Hematopoietic multipotent progenitor cell treated with erythropoietin and hydrocortisone succinate and interleukin-3 and kit ligand, for 17 days (in vitro differentiated cells): ENCODE measurements at places on chromosomes 5 and 9.

GRCh38 chr5:131947445-131947844 lies 2.0 kb upstream of the MEIKIN start:
- no peak for DNase-seq

DNA sequence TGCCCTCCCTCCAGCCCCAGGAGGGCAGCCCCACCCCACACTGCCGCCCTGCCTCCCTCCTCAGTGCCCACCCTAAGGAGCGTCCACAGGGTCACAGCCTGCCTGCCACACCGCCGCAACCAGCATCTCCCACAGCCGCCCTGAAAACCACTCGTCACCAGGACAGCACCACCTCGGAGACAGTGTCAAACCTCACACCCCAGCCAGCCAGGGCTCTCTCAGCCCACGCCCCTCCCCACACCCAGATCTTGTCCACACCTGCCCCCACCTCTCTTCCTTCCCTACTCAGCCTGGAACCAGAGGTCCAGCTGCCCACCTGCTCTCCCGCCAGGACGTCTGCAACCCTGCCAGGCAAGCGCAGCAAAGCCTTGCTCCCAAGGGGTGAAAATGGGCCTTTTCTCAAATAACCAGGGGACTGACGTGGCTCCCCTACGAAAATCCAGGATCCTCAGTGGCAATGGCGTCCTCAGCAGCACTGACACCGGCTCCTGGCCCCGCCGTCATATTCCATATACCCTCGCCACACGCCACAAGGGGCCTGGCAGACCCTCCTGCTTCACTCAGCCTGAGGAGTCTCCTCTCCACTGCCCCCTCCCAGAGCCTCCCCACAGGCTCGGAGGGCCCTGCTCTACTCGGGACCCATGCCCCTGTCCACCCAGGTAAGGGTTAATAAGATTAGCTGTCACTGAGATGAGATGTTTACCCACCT lies 71.0 kb upstream of the ADAMTS2 start:
- DNase-seq = no peak

GRCh38 chr5:95919658-95920057 lies 42.0 kb downstream of the ELL2 start:
- no peak for DNase-seq

DNA sequence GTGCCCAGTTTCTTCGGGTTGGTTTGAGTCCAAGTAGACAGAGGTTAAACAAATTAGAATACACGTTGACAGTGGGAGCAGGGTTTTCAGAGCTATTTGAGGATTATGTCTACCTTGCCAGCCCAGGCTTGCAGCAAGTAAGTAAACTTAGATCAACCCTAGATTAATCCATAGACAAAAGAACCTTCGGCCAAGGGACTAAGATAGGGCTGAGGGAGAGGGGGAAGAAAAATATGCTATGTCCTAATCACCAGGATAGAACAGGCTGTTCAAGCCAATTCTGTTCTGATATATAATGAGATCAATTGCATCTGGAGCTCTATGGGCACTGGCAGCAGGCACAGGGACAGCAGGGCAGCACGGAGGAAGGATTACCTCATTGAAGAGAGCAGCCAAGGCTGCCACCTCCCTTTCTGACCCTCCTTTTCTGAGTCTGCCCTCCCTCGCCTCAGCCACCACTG lies 377.7 kb downstream of the PIK3R1 start:
- DNase-seq = no peak

DNA sequence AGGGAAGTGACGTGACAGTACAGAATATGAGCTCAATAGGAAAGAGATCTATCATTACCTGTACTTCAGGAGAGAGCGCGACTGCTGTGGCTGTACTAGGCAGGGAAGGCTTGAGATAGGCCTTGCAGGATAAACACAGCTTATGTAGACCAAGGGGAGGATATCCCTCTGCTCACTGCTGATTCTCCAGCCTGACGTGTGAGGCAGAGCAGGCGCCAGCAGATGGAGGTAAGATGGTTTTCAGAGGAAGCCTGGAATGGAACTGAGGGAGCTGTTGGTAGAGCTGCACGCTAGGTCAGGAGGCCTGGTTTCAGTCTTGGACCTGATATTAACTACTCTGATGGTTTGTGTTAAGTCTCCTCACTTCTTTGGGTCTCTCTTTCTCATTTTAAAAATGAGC lies 291.4 kb downstream of the YTHDC2 start:
- no peak for DNase-seq

DNA sequence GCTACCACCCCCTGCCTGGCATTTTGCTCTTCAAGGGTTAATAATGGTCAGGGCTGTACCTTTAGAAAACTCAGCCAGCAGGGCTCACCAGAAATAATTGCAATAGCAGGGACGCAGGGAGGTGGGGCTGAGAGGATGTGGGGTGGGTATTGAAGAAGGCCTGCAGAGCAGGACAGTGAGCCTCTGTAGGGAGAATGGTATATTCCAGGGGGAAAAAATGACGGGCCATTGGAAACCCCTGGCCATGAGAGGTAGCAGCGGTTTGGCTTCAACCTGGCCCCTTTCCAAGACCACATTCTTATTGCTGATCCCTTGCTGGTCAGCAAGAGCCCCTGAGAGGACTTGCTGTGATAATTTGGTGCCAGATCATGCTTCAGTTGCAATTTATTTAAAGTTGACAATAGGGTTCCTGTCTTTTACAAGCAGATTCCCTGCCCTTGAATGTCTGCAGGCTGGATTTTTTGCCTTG lies 36.7 kb upstream of the CTNNA1 start:
- no peak for DNase-seq

DNA sequence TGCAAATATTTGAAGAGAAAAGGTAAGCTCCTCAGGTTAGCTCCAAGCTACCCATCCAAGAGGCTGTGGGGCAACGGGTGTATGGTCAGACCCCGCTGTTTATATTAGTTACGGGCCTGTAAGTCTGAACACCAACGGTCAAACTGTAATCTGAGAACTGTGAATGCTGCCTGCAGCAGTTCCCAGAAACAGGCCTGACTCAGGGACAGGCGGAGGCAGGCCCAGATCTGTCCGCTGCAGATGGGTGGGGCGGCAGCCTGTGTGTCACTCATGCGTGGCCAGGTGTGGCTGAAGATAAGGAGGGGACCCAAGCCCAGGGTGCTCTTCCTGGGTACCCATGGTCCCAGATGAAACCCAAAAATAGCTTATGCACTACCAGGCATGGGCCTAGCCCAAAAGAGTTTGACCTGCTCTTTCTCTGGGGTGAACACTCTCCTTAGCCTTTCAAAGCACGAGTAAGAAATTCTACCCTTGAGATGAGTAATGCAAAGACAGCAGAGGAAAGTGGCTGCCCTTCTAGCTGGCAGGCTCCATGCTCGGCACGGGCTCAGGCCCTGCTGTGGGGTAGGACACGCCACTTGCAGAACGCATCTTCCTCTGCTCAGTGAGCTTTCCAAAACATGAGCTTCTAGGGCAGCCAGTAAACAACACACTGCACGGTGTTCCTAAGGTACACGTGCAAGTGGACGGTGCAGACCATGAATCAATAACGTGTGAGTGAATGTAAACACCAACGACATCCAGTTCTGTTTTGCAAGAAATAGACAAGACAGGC lies 9.1 kb downstream of the UBAC1 start:
- DNase-seq = peak; percentile 96

- no peak for DNase-seq
These were observed 66.9 kb downstream of the HMCN2 start for GRCh38 chr9:130332384-130332926.

DNA sequence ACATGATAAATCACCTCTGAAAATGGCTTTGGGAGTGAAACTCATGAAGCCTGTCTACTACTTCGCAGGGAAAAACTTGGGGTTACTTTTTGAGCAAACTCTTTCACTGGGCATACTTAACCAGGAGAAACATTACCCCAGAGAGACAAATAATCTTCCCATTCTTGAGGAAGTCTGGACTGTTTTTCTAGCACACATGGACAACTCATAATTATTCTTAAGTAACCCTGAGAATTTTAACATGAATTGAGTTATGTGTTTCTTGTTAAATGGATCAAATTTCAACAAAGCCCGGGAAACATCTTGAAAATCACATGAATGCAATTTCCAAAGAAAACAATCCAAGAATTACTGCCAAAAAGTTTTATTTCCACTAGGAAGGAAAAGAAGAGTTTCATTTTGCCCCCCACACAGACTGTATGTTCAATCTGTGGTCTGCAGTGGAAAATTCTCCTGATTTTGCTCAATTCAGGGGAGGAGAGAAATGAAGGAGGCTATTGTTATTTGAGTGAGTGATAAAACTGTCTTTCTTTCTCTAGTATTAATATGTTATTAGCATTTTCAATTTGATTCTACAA lies 564.8 kb upstream of the CLINT1 start:
- no peak for DNase-seq

GRCh38 chr9:14043483-14043882 lies 270.5 kb downstream of the NFIB start:
- DNase-seq = no peak
